ENCODE measurements at places on chromosomes 16 and 17. TPM values are rescaled to one million over a fixed set of nuclear protein-coding genes. Genes with fewer than 3 reads are reported as not detected.

- DNase-seq = no peak
- H3K4me1 ChIP-seq = no peaks in the 10 kb centered on the region
- no peak overlapping the region for H3K4me3 ChIP-seq
These were observed 53.2 kb downstream of the MYH11 start for GRCh38 chr16:15803618-15804017.

DNA sequence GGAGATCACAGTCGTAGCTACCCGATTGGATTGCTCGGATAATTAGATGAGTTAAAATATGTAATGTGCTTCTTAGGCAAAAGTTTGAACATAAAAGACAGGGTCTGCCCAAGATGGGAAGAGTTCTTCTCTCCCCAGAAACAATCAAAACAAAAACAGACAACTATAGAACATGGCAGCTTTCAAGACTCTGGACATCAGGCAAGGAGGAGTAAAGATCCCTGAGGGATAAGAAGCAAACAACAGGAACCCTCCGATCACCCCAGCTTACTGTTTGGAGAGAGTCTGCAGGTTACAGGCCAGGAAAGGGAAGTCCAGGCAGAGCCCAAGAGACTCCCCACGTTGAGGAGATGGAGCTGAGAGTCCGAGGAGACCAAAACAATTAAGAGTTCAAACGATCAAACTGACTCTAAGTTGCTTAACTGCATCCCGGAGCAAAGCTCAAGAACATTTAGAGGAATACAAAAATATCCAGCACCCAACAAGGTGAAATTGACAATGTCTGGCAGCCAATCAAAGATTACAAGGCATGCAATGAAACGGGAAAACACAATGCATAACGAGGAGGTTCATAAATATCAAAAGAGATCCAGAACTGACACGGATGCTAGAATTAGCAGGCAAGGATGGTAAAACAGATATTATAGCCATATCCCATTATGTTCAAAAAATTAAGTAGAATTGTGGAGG is 3.9 kb downstream of the ASGR2 start:
- peaks cover 14% of the 10 kb centered on the region for H3K4me1 ChIP-seq
- no peak for DNase-seq
- no peaks in the 10 kb centered on the region for H3K36me3 ChIP-seq
- no peak overlapping the region for H3K4me3 ChIP-seq

DNA sequence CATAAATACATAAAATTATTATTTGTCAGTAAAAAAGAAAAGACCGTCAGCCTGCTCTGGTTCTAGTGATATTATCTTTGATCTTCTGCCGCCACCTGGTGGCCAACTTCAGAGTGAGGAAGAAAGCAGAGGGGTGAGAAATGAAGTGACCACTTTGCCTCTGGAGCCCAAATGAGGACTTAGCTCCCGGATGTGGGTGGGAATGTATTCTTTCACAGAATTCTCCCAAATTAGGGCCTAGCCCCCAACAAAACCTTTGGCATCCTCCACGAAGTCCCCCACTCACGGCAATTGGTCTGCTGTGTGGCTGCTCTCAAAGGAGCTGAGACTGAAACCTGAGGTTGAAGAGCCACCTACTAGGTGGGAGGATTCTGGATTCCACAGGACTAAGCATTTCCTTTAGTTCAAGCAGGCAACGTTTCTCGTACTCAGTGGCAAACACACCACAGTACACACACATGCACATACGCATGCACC is 4.9 kb upstream of the ZNF267 start:
- H3K4me3 ChIP-seq = peak overlapping the region; percentile 72
- peaks cover 5% of the 10 kb centered on the region for H3K36me3 ChIP-seq
- peak; percentile 74 for DNase-seq
- H3K4me1 ChIP-seq = peaks cover 77% of the 10 kb centered on the region
- peaks cover 3% of the 10 kb centered on the region for H3K27me3 ChIP-seq
- H3K27ac ChIP-seq = peak overlapping the region; percentile 93

- H3K27ac ChIP-seq = no peak overlapping the region
- H3K36me3 ChIP-seq = no peaks in the 10 kb centered on the region
- no peak overlapping the region for H3K4me3 ChIP-seq
These were observed 808.8 kb upstream of the EEF2KMT start for GRCh38 chr16:5906351-5906750.

- H3K36me3 ChIP-seq = peaks cover 7% of the 10 kb centered on the region
- peak overlapping the region; percentile 73 for H3K4me3 ChIP-seq
- peaks cover 68% of the 10 kb centered on the region for H3K4me1 ChIP-seq
- peak; percentile 79 for DNase-seq
These were observed 1.4 kb upstream of the KANSL1 start for GRCh38 chr17:46194393-46195216.

- DNase-seq = no peak
- no peak overlapping the region for H3K4me3 ChIP-seq
- no peak overlapping the region for H3K27ac ChIP-seq
- peaks cover 5% of the 10 kb centered on the region for H3K4me1 ChIP-seq
These were observed 113.4 kb downstream of the TRIM37 start for GRCh38 chr17:58993311-58993710.

GRCh38 chr16:49269201-49269600 is 12.4 kb downstream of the CBLN1 start:
- peaks cover 11% of the 10 kb centered on the region for H3K27me3 ChIP-seq
- no peaks in the 10 kb centered on the region for H3K36me3 ChIP-seq
- no peak overlapping the region for H3K4me3 ChIP-seq
- H3K4me1 ChIP-seq = no peaks in the 10 kb centered on the region
- no peak for DNase-seq
- H3K27ac ChIP-seq = no peak overlapping the region

DNA sequence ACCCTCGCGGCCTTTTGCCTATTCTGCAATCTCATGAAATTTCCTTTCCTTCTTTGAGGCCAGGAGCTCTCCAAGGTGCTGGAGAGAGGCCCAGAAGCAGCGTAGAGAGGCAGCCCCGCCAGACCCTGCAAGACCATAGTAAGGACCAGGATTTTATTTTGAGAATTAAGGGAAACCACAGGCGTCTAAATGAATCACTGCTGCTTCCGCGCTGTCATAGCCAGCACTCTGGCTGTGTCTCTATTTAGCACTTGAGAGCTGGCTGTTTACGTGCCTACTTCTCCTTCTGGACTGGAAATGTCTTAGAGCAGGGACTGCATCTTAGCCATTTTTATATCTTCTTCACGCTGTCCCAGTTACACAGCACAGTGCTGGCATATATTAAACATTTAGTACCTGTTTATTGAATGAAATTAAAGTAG is 37.6 kb upstream of the PIRT start:
- DNase-seq = no peak
- H3K36me3 ChIP-seq = no peaks in the 10 kb centered on the region
- H3K4me3 ChIP-seq = no peak overlapping the region
- H3K4me1 ChIP-seq = no peaks in the 10 kb centered on the region
- no peaks in the 10 kb centered on the region for H3K27me3 ChIP-seq
- no peak overlapping the region for H3K27ac ChIP-seq

DNA sequence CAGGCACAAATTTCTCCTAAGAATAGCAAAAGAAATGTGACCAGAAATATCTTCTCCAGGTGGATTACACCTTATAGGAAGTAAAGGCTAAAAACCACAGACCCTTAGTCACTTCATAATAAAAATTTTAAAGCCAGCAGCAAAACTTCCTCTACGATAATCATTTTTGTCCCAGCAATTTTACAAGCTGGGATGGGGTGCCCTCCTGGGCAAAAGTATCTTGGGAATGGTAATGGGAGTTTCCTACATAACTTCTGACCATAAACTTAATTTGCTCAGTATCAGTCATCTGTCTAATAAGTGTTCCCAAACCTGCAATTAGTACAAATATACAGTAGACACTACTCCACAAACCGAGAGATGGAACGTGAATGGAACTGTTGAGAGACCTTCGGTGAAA is 3.0 kb downstream of the PHF12 start:
- no peak for DNase-seq
- peaks cover 25% of the 10 kb centered on the region for H3K36me3 ChIP-seq
- peak overlapping the region; percentile 72 for H3K27ac ChIP-seq
- no peaks in the 10 kb centered on the region for H3K27me3 ChIP-seq

- no peak overlapping the region for H3K27ac ChIP-seq
- H3K4me1 ChIP-seq = peaks cover 8% of the 10 kb centered on the region
- H3K36me3 ChIP-seq = no peaks in the 10 kb centered on the region
- peak overlapping the region; percentile 47 for H3K4me3 ChIP-seq
These were observed 169.3 kb downstream of the RAB11FIP4 start for GRCh38 chr17:31560616-31561235.

GRCh38 chr17:18937981-18938691 is 13.8 kb upstream of the SLC5A10 start:
- H3K36me3 ChIP-seq = no peaks in the 10 kb centered on the region
- no peak for DNase-seq
- peaks cover 5% of the 10 kb centered on the region for H3K27me3 ChIP-seq
- H3K4me3 ChIP-seq = no peak overlapping the region
- H3K4me1 ChIP-seq = peaks cover 6% of the 10 kb centered on the region

DNA sequence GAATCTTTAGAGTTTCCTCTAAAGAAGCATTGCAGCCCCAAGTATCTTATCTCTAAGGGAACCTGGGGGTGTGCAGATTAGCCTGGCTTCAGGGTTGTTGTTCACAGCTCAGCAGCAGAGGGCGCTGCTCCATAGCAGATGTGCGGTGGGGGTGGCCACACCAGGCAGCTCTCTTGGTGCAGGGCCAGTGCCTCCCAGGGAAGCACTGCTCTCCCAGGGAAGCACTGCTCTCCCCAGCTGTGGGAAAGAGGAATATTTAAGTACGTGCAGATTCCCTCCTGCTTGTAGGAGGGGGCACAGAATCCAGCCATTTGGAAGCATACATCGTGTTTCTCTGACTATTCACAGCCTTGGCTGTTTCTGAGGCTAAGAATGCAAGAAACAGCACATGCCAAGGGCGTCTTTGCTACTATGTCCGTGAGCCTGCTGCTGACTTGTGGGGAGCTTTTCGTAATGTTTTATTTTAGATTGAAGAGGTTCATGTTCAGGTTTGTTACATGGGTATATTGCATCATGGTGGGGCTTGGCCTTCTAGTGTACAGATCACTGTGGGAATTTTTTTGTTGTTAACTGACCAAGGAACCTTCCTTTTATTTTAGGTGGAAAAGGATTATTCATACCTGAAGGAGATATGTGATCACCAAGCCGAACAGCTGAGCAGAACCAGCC is 217.8 kb downstream of the SPECC1 start:
- no peaks in the 10 kb centered on the region for H3K36me3 ChIP-seq
- H3K27me3 ChIP-seq = peaks cover 2% of the 10 kb centered on the region
- H3K4me3 ChIP-seq = no peak overlapping the region
- peak overlapping the region; percentile 31 for H3K27ac ChIP-seq
- DNase-seq = peak; percentile 74

- H3K4me3 ChIP-seq = no peak overlapping the region
- no peak for DNase-seq
- H3K4me1 ChIP-seq = no peaks in the 10 kb centered on the region
- H3K36me3 ChIP-seq = no peaks in the 10 kb centered on the region
These were observed 96.5 kb downstream of the WSCD1 start for GRCh38 chr17:6166492-6167179.

- H3K4me3 ChIP-seq = no peak overlapping the region
- DNase-seq = no peak
- peaks cover 3% of the 10 kb centered on the region for H3K4me1 ChIP-seq
- peaks cover 2% of the 10 kb centered on the region for H3K27me3 ChIP-seq
- peaks cover 6% of the 10 kb centered on the region for H3K36me3 ChIP-seq
- peak overlapping the region; percentile 83 for H3K27ac ChIP-seq
These were observed 12.1 kb upstream of the DBNDD1 start for GRCh38 chr16:90031186-90031930.

- DNase-seq = no peak
- H3K4me1 ChIP-seq = no peaks in the 10 kb centered on the region
- H3K4me3 ChIP-seq = no peak within 1 kb of the TSS
These were observed at the start of gene CDH11 for GRCh38 chr16:65121870-65122723. CDH11 (minus strand) TSS chr16:65122063; CDS start chr16:65004869, 117,194 bp downstream.

DNA sequence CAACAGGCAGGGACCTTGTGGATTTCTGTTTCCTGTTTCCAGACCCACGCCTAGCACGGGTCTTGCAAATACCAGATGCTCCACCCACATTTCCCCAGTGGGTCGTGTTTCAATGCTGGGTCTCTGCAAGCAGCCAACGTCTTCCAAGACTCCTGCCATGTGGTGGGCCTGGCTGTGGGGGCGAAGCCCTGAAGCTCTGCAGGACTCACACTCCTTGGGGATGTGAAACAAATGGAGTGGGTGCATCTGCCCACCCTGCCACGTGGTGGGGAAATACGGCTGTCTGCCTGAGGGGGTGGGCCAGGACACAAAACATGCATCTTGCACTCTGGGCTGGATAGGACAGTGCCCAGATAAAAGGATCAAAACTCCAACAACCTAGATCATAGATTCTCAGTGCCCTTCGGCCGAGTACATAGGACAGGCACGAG is 32.6 kb downstream of the FA2H start:
- H3K27ac ChIP-seq = no peak overlapping the region
- no peak overlapping the region for H3K4me3 ChIP-seq
- peaks cover 2% of the 10 kb centered on the region for H3K27me3 ChIP-seq
- H3K36me3 ChIP-seq = no peaks in the 10 kb centered on the region
- H3K4me1 ChIP-seq = no peaks in the 10 kb centered on the region

- H3K27ac ChIP-seq = no peak overlapping the region
- H3K4me1 ChIP-seq = peaks cover 28% of the 10 kb centered on the region
These were observed 3.0 kb downstream of the CES3 start for GRCh38 chr16:66964049-66964448.

GRCh38 chr16:87317750-87318644 is 805 bp upstream of the C16orf95 start:
- peak; percentile 42 for DNase-seq
- H3K4me1 ChIP-seq = peaks cover 17% of the 10 kb centered on the region

DNA sequence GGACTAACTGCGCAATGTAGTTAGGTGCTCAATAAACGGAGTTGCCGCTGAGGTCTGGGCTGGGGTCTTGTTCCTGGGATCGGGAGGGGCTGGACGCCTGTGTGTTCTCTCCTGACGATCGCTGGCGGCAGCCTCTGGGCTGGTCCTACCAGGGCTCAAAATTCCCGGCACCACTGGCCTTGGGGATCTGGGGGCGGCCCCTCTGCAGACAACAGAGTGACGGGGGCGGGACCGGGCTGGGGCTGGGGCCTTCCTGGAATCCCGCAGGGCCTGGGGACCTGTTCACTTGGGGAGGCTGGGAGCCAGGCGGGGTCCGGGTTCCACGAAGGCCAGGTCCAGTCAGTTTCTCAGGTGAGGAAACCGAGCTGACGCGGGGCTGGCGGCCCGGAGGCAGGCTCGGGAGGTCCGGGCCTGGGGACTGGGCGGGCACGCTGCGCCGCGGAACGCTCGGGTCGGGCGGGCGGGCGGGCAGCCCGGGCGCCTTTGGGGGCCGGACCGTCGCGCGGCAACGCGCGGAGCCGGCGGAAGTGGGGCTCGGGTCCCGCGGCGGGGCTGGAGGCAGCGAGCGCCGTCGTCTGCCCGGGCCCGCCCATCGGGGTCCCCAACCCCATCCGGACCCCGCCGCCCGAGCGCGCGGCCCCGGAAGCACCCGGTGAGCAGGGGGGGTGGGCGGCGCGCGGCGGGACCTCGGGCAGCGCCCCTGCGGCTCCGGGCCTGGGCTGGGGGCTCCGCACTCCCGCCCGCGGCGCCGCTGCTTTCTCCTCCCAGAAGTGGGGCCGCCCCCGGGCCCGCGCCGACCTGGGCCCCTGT is at the start of gene PIGQ:
TSS of gene PIGQ (plus strand) at position 524 of the 810 bp plus-strand sequence. CDS start 4,107 bp downstream, outside the sequence.
- peak within 1 kb of the TSS; percentile 85 for H3K4me3 ChIP-seq
- peaks cover 32% of the 10 kb centered on the region for H3K4me1 ChIP-seq
- no peaks in the 10 kb centered on the region for H3K36me3 ChIP-seq

ABAT gene
- 7.7 TPM for total RNA-seq

UNK gene
- total RNA-seq = 26.0 TPM

TAC4 gene
- total RNA-seq = not detected

P2RX1 gene
- 0.13 TPM for total RNA-seq

BOLA2 gene
- total RNA-seq = 20.8 TPM

Data from activated T-helper 1 cell treated with anti-CD3 and anti-CD28 coated beads, Interleukin-12 subunit alpha, Interleukin-12 subunit beta, Interleukin-2, Interleukin-4 antibody, amounts not matched to agents 30 ng/mL and 10 ng/mL and 1 ng/mL, durations not matched to agents 14 hours and 24 hours and 36 hours (primary cell).